ENCODE measurements at places on chromosomes 12 and 14.

- H3K4me1 ChIP-seq = no peaks in the 10 kb centered on the region
- no peak for DNase-seq
- no peak overlapping the region for H3K4me3 ChIP-seq
- H3K27me3 ChIP-seq = no peaks in the 10 kb centered on the region
- no peak overlapping the region for H3K27ac ChIP-seq
Observed at GRCh38 chr14:93319958-93320357, 12.9 kb downstream of the BTBD7 start.

GRCh38 chr12:67067453-67068203, 201.5 kb upstream of the CAND1 start:
- no peak for DNase-seq
- H3K36me3 ChIP-seq = no peaks in the 10 kb centered on the region
- no peaks in the 10 kb centered on the region for H3K4me1 ChIP-seq

DNA sequence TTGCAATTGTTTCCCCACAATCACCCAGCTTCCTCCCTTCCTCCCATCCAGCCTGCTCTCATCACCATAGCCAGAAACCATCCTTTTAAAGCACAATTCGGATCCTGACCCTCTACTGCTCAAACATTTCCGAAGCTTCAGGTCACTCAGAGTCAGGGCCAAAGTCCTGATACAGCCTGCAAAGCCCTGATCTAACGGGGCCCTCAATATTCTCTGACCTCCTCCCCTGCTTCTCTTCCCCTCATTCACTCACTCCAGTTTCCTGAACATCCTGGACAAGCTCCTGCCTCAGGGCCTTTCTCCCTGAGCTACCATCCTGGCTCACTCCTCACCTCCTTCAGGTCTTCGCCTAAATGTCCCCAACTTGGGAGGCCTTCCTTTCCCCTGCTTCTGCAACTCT, 46.1 kb downstream of the PITPNM2 start:
- H3K36me3 ChIP-seq = no peaks in the 10 kb centered on the region
- DNase-seq = no peak
- H3K4me3 ChIP-seq = no peak overlapping the region

DNA sequence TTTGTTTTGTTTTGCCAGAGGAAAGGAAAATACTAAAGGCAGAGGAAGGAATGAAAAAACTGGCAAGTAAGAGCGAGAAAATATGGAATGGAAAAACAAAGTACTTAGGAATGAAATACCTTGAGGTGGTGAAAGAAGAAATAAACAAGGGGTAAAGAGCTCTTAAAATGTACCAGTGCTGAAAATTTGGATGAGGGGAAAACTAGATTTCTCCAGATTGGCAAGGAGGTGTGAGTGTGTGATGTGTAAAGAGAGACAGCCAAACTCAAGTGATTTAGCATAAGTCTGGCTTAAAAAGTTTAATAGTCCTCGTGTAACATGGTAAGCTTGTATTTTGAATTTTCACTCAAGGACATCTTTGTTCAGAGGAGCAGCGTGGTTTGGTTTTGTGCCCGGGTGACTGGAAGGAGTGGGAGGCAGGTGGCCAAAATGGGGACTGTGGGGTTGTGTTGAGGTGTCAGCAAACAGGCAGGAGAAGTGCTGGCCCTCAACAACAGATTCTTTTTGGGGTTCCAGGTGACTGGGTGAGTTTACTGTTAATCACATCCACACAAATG, 102.7 kb downstream of the DACT1 start:
- no peaks in the 10 kb centered on the region for H3K27me3 ChIP-seq
- DNase-seq = no peak
- H3K36me3 ChIP-seq = no peaks in the 10 kb centered on the region
- peak overlapping the region; percentile 65 for H3K27ac ChIP-seq
- H3K4me3 ChIP-seq = no peak overlapping the region

DNA sequence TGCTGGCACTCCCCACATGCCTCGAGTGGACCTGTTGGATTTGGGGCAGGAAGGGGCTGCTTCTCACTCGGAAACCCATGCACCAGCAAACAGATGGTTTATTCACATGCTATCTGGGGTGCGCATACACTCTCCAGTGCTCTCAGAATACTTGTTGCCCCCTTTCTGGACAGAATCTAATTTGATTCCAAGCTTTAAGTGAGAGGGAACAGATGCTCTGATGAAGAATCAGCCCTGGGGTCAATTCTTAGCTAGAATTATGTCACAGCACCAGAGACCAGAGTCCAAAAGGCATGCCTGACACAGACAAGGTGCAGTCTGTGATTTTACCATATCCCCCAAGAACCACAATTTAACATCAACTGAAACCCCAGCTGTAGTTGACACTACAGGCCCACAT, 83.8 kb downstream of the SPTB start:
- H3K36me3 ChIP-seq = no peaks in the 10 kb centered on the region
- no peak overlapping the region for H3K27ac ChIP-seq
- no peak for DNase-seq

DNA sequence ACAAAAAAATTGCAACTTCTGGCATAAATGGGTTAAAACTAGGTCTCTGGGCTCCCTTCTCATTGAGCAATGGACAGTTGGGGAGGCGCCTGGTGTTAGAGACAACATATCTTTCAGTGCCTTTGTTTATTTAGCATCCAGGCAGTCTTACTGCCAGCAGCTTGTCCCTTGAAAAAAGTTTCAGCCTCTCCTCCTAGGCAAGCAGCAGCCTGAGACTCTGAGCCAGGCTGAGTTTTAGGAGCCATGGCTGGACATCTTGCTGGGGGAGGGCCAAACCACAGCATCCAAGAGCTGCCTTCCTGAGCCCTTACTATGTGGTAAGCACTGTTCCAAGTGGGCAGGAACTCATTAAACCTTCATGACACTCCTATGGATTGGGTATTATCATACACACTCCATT, 10.1 kb upstream of the JDP2 start:
- no peaks in the 10 kb centered on the region for H3K36me3 ChIP-seq
- H3K27ac ChIP-seq = no peak overlapping the region
- H3K27me3 ChIP-seq = no peaks in the 10 kb centered on the region
- DNase-seq = peak; percentile 24
- H3K4me1 ChIP-seq = no peaks in the 10 kb centered on the region

- H3K4me1 ChIP-seq = no peaks in the 10 kb centered on the region
- H3K27me3 ChIP-seq = no peaks in the 10 kb centered on the region
- no peaks in the 10 kb centered on the region for H3K36me3 ChIP-seq
- H3K27ac ChIP-seq = no peak overlapping the region
- H3K4me3 ChIP-seq = no peak overlapping the region
Observed at GRCh38 chr12:98492580-98493140, 22.7 kb upstream of the TMPO start.

GRCh38 chr14:26990946-26991345, 393.1 kb upstream of the NOVA1 start:
- H3K27ac ChIP-seq = no peak overlapping the region
- no peaks in the 10 kb centered on the region for H3K27me3 ChIP-seq
- H3K4me1 ChIP-seq = no peaks in the 10 kb centered on the region
- no peak overlapping the region for H3K4me3 ChIP-seq
- no peak for DNase-seq
- no peaks in the 10 kb centered on the region for H3K36me3 ChIP-seq

- H3K36me3 ChIP-seq = no peaks in the 10 kb centered on the region
- no peak overlapping the region for H3K4me3 ChIP-seq
- H3K27ac ChIP-seq = peak overlapping the region; percentile 78
- H3K27me3 ChIP-seq = no peaks in the 10 kb centered on the region
- DNase-seq = peak; percentile 25
- peaks cover 23% of the 10 kb centered on the region for H3K4me1 ChIP-seq
Observed at GRCh38 chr14:100535287-100536120, 51.7 kb downstream of the BEGAIN start.

- no peak overlapping the region for H3K4me3 ChIP-seq
- DNase-seq = no peak
- H3K36me3 ChIP-seq = no peaks in the 10 kb centered on the region
- H3K27ac ChIP-seq = no peak overlapping the region
- no peaks in the 10 kb centered on the region for H3K27me3 ChIP-seq
Observed at GRCh38 chr12:70553391-70553859, 83.8 kb downstream of the PTPRB start.

- H3K27me3 ChIP-seq = no peaks in the 10 kb centered on the region
- no peaks in the 10 kb centered on the region for H3K36me3 ChIP-seq
- no peak overlapping the region for H3K4me3 ChIP-seq
- no peak for DNase-seq
- no peak overlapping the region for H3K27ac ChIP-seq
Observed at GRCh38 chr12:125797421-125798175, 732.4 kb downstream of the AACS start.

DNA sequence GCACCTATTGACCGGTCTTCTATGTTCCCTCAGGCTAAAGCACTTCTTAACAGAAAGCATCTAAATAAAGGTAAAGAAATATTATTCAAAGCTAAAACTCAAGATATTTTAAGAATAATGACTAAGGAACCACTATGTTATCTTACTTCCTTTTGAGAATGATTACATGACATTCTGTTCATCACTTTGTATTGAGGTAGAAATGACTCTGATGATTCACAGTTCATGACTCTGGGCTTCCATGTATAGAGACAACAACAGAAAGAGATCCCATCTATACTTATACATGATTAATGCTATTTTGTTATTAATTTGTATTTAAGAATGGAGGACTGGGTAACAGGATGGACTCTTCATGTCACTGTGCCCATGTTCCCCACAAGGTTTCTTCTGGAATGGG, 218.3 kb upstream of the OR4E1 start:
- no peak for DNase-seq
- no peaks in the 10 kb centered on the region for H3K4me1 ChIP-seq
- no peak overlapping the region for H3K27ac ChIP-seq
- no peaks in the 10 kb centered on the region for H3K27me3 ChIP-seq
- no peak overlapping the region for H3K4me3 ChIP-seq
- no peaks in the 10 kb centered on the region for H3K36me3 ChIP-seq

DNA sequence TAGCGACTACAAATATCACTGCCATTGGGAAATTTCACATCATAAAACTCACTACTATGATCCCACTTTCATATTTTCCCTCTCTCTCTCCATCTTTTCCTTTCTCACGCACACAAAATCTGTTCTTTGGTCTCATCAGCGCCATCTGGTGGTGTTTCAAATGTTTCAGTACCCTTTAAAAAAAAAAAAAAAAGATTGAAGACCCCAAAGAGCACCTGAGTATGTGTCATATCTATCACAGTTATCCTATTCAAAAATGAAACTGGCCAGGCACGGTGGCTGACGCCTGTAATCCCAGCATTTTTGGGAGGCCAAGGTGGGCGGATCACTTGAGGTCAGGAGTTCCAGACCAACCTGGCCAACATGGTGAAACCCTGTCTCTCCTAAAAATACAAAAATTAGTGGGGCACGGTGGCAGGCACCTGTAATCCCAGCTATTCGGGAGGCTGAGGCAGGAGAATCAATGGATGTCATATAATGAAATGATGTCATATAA, 72.4 kb downstream of the TTC9 start:
- DNase-seq = no peak
- no peaks in the 10 kb centered on the region for H3K27me3 ChIP-seq
- H3K36me3 ChIP-seq = no peaks in the 10 kb centered on the region
- no peak overlapping the region for H3K4me3 ChIP-seq

- DNase-seq = no peak
- H3K27ac ChIP-seq = no peak overlapping the region
- no peaks in the 10 kb centered on the region for H3K4me1 ChIP-seq
- H3K4me3 ChIP-seq = no peak overlapping the region
- no peaks in the 10 kb centered on the region for H3K36me3 ChIP-seq
Observed at GRCh38 chr14:100694579-100695422, 31.9 kb upstream of the DLK1 start.

DNA sequence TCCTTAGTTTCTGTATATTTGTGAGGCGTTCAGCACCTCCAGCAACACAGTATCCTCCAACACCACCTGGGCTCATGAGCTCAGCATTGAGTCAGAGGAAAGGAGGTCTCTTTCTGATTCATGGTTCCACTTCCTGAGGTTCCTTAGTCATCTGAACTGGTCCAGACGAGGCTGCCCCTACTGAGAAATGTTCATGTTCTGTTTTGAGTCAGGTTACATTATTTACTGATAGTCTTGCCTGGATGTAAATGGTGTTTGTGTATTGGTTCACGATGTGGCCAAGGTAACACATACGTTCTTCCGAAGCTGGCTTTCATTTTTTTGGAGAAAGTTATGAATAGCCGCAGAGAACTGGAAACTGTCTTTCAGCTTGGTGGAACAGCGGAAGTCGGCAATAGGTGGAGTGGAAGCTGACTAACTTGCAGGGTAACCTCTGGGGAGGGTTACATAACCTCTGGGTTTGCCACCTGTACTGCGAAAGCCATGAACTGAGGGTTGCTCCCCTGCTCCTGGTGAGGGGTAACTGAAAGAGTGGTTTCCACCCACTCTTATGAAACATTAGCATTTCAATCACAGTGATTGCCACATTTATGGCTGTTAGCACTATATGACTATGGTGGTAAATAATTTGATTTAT, 42.2 kb upstream of the MANSC4 start:
- no peaks in the 10 kb centered on the region for H3K4me1 ChIP-seq
- no peak overlapping the region for H3K4me3 ChIP-seq
- H3K27ac ChIP-seq = no peak overlapping the region
- no peaks in the 10 kb centered on the region for H3K36me3 ChIP-seq

- no peak overlapping the region for H3K27ac ChIP-seq
- H3K4me1 ChIP-seq = no peaks in the 10 kb centered on the region
- no peak overlapping the region for H3K4me3 ChIP-seq
- H3K27me3 ChIP-seq = no peaks in the 10 kb centered on the region
Observed at GRCh38 chr12:131759176-131759575, 48.3 kb downstream of the SFSWAP start.

DNA sequence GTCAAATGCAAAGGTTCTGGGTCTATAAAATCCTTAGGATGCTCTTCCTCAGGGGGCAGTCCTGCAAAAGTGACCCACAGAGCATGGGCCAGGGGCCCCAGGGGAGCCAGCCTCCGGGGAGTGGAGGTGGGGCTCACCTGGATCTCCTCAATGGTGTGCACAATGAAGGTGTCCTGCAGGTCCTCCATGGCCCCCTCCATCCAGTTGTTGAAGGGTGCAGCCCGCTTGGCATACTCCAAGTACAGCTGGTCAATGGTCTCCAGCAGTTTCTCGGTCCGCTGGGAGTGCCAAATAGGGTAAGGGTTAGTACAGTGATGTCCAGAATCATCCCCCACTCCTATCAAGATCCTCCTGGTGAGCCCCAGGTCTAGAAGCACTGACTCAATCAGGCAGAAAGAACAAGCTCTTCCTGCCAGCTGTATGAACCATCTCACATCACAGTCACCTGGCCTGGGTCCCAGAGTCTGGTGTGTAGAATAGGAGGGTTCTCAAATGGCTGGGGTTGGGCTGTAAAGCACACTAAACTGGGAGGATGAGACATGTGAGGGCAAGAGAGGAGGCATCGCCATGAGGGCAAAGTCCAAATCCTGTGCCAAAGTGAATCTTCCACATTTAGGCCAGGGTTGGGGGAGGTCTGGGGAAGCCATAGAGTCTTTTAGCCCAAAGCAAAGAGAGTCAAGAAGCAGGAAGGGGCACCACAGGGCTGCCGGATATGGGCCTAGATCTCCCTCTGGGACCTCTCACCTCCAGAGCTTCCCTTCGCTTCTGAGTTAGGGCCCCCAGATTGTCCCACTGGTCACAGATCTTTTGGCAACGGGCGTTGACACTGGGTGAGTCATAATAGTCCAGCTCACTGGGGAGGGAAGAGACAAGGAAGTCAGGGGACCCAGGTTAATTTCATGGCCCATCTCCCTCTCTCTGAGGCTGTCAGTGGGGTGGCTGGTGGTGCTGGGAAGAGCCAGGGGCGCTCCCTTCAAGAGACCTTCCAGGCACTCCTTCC, 91.5 kb upstream of the ZFP36L1 start:
- no peaks in the 10 kb centered on the region for H3K4me1 ChIP-seq
- H3K27ac ChIP-seq = peak overlapping the region; percentile 10
- peaks cover 8% of the 10 kb centered on the region for H3K36me3 ChIP-seq
- H3K4me3 ChIP-seq = no peak overlapping the region
- H3K27me3 ChIP-seq = no peaks in the 10 kb centered on the region

GRCh38 chr12:93448796-93449195, 7.0 kb upstream of the UBE2N start:
- H3K27ac ChIP-seq = no peak overlapping the region
- no peaks in the 10 kb centered on the region for H3K36me3 ChIP-seq
- H3K4me3 ChIP-seq = no peak overlapping the region
- no peaks in the 10 kb centered on the region for H3K4me1 ChIP-seq
- DNase-seq = no peak
- H3K27me3 ChIP-seq = no peaks in the 10 kb centered on the region

Measured in breast epithelium (tissue), 4 donors.